Stimulated activated CD8-positive, alpha-beta memory T cell treated with anti-CD3 and anti-CD28 coated beads, Interleukin-7, amount 100 ng/mL, for 1 hour (primary cell): ENCODE measurements at places on chromosomes 4 and X.

DNA sequence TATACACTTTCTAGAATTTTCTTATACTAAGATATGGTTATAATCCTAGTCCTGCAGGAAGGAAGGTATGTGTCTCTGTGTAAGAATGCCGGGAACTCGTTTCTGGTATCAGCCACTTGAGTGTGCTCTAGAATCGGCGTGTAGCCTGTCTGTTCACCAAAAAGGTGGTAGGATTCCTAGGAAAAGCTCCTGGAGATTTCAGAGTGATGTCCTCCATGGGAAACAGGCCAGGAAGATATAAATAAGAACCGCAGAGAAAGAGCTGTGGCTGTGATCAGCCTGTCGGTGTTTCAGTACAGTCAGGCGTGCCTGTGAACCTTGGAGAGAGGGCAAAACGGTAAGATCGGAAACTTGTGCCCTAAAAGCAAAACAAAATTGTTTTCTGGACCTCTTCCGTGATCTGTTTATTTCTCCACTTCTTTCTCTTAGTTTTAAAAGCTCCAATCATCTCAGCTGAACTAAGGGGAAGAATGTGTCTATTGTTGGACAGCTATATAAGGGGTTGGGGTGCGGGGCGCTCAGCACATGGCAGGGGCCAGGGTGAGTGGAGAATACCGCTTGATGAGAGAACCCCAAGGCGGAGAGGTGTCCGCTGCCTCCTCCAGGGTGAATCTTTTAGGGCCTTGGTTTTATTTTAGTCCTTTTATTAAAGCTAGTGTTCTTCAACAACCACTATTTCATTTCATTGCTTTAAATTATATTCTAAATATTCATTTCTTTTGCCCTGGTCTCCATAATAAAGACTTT, 303.8 kb upstream of the TENM3 start:
- no peak for DNase-seq

- no peak for DNase-seq
These were observed 148.6 kb upstream of the RPS6KA6 start for GRCh38 chrX:84336646-84337045.

DNA sequence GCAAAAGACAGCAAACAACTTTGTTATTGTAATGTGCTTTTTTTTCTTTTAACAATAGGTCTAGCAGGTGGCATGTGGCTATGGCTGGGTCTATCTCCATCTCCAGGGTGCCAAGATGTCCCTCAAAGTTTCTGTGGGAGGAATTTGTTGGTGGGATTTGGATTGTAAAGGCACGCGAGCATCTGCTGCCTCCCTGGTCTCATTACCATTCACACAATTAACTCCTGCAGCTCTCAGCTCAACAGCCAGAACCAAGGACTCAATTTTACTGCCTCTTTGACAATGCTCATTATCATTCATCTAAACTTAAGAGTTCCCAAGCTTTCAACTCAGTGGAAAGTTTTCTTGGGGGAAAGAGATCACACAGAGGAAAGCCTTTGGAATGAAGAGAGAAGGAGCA, 10.9 kb upstream of the PCDH18 start:
- no peak for DNase-seq

GRCh38 chr4:61837395-61837794, 637.3 kb downstream of the ADGRL3 start:
- no peak for DNase-seq

DNA sequence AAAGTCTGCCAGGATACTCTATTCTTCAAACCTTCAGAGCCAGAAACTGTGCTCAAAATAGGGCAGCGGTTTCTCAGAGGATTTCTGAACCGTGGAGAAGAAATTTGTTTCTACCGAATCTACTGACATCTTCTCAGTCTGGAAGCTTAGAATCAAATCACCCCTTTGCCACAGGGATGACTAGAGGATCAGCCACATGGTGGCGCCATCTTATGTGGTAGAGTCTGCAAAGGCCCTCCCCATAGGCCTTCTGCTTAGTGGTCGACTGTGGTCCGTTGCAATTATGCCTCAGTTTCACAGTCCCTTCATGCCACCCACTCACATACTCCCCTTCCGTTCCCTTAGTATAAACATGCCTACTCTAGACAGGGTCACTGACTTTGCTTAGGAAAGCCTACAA, 680.7 kb upstream of the SPANXN1 start:
- DNase-seq: no peak

- no peak for DNase-seq
These were observed 281.0 kb downstream of the BMPR1B start for GRCh38 chr4:95038791-95039190.

GRCh38 chrX:118595501-118596042, 100.0 kb downstream of the DOCK11 start:
- DNase-seq: no peak

DNA sequence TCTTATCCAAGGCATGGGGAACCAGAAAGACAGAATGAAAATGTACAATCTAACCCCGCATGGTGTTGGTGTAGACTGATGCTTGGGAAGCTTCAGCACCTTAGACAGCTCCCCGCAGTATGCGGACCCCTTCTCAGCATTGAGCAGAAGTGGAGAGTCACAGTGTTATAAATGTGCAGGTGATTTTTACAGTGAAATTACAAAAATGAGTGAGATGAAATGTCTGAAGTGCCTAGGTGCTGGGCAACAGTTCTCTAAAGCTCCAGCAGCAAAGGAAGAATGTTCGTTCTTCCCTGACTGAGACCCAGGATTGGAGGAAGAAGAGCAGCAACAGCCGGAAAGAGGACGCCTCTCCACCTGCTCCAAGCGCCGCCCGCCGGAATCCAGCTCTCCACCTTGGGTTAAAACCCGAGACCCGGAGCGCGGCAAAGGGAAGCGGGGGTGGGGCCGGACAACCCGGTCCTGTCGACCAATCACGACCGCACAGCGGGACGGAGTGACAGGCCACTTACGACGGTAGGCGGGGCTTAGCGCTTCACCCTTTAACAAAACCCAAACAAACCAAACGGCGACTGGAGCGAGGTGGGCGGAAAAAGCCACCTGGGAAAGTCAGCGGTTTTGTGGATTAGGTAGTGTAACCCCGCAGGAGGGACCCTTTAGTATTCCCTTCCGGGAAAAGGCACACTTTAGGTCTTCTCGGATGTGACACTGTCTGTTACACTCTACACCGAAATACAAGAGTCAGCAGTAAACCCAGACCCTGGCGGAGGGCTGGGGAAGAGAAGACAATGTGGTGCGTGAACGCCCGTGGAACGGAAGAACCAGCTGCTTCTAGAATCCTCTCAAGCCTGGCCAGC, at the start of gene GLRA3:
TSS of gene GLRA3 (minus strand) at position 403 of the 857 bp plus-strand sequence. CDS start 436 bp downstream, outside the sequence.
- no peak for DNase-seq

- no peak for DNase-seq
These were observed 20.8 kb upstream of the LGI2 start for GRCh38 chr4:25051534-25051933.

DNA sequence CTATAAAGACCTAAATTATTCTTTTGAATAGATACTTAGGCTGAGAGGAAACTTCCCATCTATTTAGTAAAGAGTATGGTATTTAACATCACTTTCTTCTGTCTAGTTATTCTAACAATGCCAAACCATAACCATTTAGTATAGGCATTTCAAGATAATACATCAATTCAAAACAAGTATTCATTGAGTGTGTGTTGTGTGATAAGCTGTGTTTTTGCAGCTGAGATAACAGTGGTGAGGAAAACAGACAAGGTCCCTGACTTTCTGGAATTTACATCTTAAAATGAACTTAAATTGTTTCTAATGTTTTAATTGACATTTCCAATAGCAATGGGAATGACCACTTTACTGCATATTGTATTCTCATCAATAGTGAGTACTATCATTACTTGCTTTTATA, 22.4 kb upstream of the TSPAN5 start:
- no peak for DNase-seq

DNA sequence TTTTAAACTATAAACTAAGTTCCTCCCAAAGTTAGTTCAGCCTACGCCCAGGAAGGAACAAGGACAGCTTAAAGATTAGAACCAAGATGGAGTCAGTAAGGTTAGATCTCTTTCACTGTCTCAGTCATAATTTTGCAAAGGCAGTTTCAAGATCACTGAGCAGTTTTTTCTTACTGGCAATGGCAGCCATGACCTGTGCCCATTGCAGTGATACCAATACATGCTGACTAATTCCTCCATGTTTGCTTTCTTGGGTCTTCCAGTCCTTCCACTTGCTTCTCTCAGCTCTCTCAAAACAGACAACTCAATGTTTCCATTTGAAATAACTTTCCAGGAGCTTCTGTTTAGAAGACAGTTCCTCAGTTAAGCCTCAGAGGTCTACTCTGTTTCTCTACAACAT, 79.5 kb downstream of the PCDH18 start:
- no peak for DNase-seq

DNA sequence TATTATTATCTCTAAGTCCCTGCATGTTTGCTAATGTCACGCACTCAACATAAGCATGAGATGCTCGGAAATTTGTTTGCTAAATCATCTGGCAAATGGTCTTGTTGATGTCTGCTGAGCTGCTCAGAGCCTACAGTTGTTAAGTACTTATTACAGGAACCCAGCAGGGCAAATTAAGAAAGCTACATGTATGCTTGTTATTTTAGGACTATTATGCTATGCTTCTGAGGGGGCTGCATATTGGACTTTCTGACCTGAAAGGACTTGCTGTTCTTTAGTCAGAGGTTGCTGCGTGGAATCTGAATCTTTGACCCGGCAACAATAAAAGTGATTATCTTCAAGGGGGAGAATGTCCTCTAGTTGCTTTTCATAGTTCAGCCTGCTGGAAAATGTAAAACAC, 36.3 kb upstream of the TENM3 start:
- no peak for DNase-seq

GRCh38 chr4:27218013-27218412, 357.4 kb downstream of the STIM2 start:
- DNase-seq: no peak

DNA sequence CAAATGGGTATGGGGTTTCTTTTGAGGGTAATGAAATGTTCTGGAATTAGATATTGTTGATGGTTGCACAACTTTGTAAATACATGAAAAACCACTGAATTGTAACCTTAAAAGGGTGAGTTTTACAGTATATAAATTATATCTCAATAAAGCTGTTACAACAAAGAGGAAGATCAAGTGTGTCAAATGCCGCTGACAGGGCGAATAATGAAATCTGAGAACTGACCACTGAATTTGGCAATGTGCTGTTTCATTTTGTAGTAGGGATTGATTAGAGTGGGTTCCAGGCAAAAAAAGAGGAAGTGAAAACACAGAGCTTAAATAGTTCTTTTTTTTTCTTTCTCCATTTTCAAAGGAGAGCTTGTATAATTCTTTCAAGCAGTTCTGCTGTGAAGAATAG, 161.1 kb upstream of the NAP1L5 start:
- no peak for DNase-seq

- no peak for DNase-seq
These were observed 12.5 kb upstream of the CRLF2 start for GRCh38 chrX:1224954-1225353.

DNA sequence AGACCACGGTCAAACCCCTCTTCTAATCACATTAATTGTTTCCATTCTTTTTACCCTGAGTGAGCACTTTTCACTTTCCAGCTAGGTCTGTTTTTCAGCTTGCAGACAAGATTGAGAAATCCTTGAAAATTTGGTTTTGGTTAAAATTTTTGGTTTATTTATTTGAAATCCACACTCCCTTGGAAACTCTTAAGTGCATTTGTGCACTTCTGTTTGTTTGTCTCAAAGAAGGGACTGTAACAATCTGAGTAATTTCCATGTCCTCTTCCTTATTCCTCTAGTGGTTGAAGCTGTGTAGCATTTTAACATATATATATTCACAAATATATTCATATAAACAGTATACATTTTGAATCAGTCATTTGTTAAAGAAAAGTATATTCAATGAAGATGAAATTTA, 333.3 kb downstream of the ANK2 start:
- DNase-seq: no peak

- no peak for DNase-seq
These were observed 4.5 kb upstream of the PLCXD1 start for GRCh38 chrX:276581-277201.

GRCh38 chr4:26566133-26566532, 17.8 kb upstream of the TBC1D19 start:
- DNase-seq: no peak

- DNase-seq: no peak
These were observed 12.9 kb upstream of the SPP1 start for GRCh38 chr4:87962398-87963146.

DNA sequence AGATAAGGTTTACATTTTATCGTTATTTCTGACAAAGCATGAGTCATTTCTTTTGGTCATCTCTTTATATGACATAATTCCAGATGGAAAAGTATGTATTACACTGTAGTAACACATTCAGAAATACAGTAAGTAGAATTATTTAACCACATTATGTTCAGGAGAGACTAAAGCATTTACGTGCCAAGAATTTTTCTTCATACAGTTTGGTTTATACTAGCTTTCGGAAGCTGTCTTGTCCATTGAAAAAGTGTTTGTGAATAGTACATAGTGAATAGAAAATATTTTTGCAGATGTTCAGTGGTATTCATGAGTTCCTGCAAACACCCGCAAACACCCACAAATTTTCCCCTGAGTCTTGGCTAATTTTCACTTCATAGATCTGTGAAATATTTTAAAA, 1033.0 kb upstream of the INTU start:
- no peak for DNase-seq

GRCh38 chrX:23372220-23372902, 37.7 kb downstream of the PTCHD1 start:
- no peak for DNase-seq

- DNase-seq: no peak
These were observed 54.4 kb downstream of the IRF2 start for GRCh38 chr4:184419976-184420375.

DNA sequence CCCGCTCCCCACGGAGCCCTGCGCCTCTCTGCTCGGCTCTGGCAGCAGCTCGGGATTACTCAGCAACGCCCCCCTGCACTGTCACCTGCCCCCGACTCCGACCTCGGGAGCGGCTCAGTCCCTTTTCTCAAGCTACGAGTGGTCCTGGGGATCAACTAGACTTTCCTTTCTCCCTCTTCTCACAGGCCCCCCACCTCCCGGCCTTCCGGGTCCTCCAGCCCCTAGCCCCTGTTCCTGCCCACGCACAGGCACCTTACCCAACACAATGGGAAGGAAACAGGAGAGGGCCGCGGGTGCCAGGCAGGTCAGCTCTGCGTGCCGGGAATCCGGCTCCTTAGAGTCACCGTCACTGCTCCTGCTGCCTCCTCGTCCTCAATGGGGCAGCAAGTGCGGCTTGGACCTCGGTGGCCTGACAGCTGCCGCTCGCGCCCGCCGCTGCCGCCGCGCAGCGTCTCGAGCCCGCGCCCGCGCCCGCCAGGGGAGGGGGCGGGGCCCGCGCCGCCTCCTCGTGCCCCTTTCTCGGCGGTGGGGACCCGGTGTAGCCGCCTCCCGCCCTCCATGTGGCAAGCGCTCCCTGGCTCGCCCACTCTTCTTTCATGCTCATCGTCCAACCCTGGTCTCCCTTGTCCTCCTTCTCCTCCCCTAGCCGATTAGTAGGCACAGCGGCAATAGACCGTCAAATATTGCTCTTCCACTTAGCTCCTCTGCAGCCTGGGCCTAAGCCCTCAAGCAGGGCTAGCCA, at the start of gene RAB9B:
TSS of gene RAB9B (minus strand) at position 455 of the 742 bp plus-strand sequence. CDS start 6,473 bp downstream, outside the sequence.
- DNase-seq: peak; percentile 29

- DNase-seq: no peak
These were observed 2.4 kb downstream of the PCDH7 start for GRCh38 chr4:30722359-30723200.

- DNase-seq: no peak
These were observed 16.0 kb upstream of the SH3RF1 start for GRCh38 chr4:169286562-169287301.
